Lung (tissue), 17 donors: ENCODE measurements at places on chromosomes 2 and 18. TPM values are rescaled to one million over a fixed set of nuclear protein-coding genes. Genes with fewer than 3 reads are reported as not detected.
A peak's percentile ranks its signal among the peaks of the same experiment; 100 is the strongest.

- no peaks in the 10 kb centered on the region for H3K36me3 ChIP-seq
- DNase-seq, result peak; percentile 81
- no peak overlapping the region for H3K4me3 ChIP-seq
- H3K27me3 ChIP-seq, result no peaks in the 10 kb centered on the region
These were observed 808.1 kb downstream of the RNF144A start for GRCh38 chr2:7725171-7725849.

DNA sequence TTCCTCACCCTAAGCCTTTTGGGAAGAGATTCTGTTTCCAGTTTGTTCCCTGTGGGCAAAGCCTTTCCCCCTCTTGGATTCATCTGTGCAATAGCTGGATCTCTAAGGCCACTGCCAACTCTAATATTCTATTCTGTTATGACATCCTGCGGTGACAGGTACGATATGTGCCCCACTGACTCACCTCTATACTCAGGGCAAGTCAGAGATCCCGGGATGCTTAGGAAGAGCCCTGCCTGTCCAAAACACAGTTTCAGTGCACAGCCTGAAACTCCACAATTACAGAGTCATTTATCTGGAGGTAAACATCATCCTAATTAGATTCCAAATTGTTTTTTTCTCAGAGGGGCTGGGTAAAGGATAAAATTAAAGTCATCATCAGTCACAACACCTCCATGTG, 190.2 kb downstream of the TFCP2L1 start:
- peaks cover 3% of the 10 kb centered on the region for H3K4me1 ChIP-seq
- no peaks in the 10 kb centered on the region for H3K36me3 ChIP-seq
- DNase-seq, result no peak
- no peak overlapping the region for H3K27ac ChIP-seq
- no peak overlapping the region for H3K4me3 ChIP-seq

GRCh38 chr18:78679613-78680260, 299.9 kb upstream of the SALL3 start:
- no peaks in the 10 kb centered on the region for H3K4me1 ChIP-seq
- H3K27me3 ChIP-seq, result no peaks in the 10 kb centered on the region
- H3K36me3 ChIP-seq, result no peaks in the 10 kb centered on the region
- DNase-seq, result no peak
- H3K4me3 ChIP-seq, result no peak overlapping the region

GRCh38 chr2:199704358-199705238, 146.4 kb downstream of the FTCDNL1 start:
- H3K27ac ChIP-seq, result no peak overlapping the region
- H3K4me3 ChIP-seq, result no peak overlapping the region
- peak; percentile 52 for DNase-seq
- H3K27me3 ChIP-seq, result no peaks in the 10 kb centered on the region
- H3K4me1 ChIP-seq, result no peaks in the 10 kb centered on the region

- no peak overlapping the region for H3K4me3 ChIP-seq
- no peaks in the 10 kb centered on the region for H3K4me1 ChIP-seq
- DNase-seq, result no peak
- no peaks in the 10 kb centered on the region for H3K27me3 ChIP-seq
These were observed 463.4 kb downstream of the EIPR1 start for GRCh38 chr2:2914252-2914651.

Gene EFHD1
- 2.2 TPM for total RNA-seq

Gene INPP5D
- total RNA-seq, result 26.1 TPM
